ENCODE measurements at places on chromosomes 1 and 21.

- no peak for DNase-seq
Observed at GRCh38 chr1:19032701-19033514, 76.4 kb upstream of the IFFO2 start.

DNA sequence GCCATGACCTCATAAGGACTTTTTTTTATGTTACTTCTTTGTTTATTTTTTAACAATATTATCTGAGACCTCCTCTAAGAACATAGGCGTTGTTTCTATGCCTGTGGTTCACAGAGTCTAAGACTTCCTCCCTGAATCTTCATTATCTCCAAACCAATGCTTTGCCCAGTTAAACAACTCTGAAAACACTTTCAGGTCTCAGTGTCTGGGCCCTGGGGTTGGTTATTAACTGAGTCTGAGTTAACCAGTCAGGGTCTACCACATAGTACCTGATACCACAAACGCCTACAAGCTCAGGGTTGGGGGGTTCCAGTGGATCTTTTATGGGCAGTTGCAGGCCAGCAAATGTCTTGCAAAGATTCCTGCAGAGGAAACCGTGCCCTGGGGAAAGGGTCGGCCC, 138.2 kb downstream of the AJAP1 start:
- DNase-seq = no peak

DNA sequence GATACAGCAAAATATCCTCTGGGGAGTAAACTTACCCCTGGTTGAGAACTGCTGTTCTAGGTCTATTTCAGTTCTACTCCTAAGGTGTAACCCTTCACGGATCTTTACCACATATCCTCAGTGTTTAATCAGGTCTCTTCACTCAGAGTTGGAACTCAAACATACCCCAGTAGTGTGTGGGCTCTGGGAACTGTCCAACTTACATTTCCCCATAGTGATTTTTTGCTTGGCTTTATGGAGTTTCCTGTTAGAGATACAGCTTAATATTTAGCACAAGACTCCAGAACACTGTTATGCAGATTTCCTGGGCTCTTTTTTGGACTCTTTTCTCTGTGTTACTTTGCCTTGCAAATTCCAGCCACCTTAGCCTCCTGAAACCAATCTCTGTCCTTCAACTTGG, 26.7 kb upstream of the LIN9 start:
- DNase-seq = no peak

DNA sequence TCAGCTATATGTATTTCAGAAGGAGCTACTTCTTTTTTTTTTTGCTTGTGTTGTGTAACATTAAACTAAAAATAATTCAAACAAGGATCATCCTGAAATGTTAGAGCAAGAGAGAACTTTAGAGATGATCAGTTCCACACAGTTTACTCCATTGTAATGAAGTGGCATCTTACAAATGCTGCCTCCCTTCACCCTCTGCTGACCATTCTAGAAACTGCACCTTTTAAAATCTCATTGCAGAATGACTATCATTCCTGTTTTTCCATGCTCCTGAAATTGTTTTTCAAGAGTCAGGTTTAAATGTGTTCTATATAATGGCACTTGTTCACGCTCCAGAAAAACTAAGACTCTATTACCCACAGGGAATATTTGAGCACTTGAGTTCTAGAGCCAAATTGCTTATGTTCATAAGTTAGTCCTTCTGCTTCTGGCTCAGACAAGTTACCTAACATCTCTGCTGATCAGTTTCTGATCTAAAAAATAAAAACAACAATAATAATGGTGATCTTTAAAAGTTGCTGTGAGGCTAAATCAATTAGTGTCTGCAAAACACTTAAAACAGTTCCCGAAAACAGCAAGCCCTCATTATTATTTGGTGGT, 21.5 kb upstream of the SLC44A5 start:
- no peak for DNase-seq

DNA sequence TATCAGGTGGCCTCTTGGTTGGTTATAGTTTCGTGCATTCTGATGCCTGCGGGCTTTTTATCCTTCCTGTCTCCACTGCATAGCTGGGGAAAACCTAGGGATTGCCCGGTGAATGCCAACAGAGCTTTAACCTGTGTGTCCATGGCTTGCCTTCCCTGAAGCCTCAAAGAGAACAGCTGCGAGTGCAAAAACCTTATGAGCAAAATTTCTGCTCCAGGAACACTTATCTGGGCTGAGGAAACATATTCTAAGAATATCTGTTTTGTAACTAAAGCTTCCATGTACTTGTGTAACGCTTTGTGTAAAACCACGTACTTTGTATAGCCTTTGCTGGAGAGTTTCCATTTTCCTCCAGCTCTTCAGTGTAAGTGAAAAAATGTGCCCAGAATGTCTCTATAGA, 7.2 kb downstream of the CNST start:
- no peak for DNase-seq

GRCh38 chr1:54415991-54416390, 9.8 kb upstream of the SSBP3 start:
- no peak for DNase-seq

DNA sequence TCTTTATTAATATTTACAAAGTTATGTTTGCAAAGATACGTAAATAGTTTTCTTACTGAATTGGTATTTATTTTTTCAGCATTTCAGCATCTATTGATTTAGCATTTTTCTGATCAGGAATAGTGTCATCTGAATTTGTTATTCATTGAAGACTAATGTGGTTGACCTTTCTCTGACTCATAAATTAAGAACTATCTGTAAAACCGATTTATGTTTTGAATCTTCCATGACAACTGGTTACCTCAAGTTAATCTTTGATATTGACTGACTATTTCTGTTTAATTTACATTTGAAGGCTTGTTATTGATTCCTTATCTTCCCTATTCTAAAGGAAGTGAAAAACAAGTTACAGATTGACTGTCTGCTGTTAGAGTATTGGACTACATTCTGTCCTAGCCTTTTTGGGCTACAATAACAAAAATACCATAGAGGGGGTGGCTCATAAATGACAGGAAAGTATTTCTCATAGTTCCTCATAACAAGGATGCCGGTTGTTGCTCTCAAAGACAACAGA, 1131.4 kb downstream of the PLA2G4A start:
- no peak for DNase-seq

GRCh38 chr1:169106921-169107602, 572 bp downstream of the ATP1B1 start:
- no peak for DNase-seq

GRCh38 chr1:35319988-35320713, 51.6 kb downstream of the ZMYM4 start:
- no peak for DNase-seq

- no peak for DNase-seq
Observed at GRCh38 chr1:162993846-162994245, 75.3 kb upstream of the RGS4 start.

GRCh38 chr21:42854246-42855010, 24.9 kb downstream of the WDR4 start:
- DNase-seq = no peak

All from right renal pelvis (tissue), 4 donors.